ENCODE measurements at places on chromosomes 1 and 21. TPM values are rescaled to one million over a fixed set of nuclear protein-coding genes. Genes with fewer than 3 reads are reported as not detected.

DNA sequence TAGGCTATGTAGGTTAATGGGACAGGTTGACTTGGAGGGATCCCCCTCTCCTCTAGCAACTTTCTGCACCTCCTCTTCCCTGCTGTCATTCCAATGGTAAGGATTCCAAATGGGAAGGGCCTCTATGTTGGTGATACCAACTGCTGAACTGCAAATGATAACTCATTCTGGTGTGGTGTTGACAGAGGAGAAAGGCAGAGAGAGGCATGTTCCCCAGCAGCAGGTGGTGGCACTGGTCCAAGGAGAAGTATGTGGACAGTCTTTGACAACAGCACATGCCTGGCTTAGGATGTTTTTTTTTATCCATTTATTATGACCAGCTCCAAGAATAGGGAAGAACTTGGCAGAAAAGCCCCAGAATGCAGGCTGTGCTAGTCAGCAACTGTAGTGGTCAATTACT is 19.6 kb upstream of the SPAG17 start:
- no peak for DNase-seq

Gene HCRTR1
- not detected for total RNA-seq

Gene EDN2
- total RNA-seq, result not detected

Gene PEX14
- total RNA-seq, result 28.7 TPM

Gene ASCL5
- total RNA-seq, result 0.26 TPM
